Glomerular endothelial cell (primary cell): ENCODE measurements at places on chromosomes 5 and 9.

GRCh38 chr9:134243778-134244467 lies 79.6 kb upstream of the RNU6ATAC start:
- DNase-seq, result no peak

- no peak for DNase-seq
These were observed 63.6 kb downstream of the CEP120 start for GRCh38 chr5:123359454-123360200.

- DNase-seq, result no peak
These were observed 187.6 kb downstream of the DAB2IP start for GRCh38 chr9:121838746-121839669.

DNA sequence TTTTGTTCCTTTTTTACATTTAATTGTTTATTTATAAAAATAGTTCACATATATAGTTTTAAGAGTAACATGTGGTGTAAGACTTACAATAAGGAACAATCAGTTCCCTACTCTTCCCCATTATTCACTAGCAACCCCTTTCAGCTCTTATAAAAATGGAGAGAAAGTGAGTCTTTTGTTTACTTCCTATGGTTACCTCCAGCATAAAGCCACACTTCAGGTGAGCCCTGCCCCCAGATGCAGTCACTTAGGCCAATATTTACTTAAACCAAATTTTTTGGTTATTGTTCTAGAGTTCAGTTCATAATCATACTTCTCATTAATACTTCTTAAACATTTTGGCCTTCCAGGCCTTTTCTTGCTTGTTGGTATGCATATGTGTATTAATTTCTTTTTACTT lies 33.7 kb downstream of the UBE2R2 start:
- DNase-seq, result no peak

DNA sequence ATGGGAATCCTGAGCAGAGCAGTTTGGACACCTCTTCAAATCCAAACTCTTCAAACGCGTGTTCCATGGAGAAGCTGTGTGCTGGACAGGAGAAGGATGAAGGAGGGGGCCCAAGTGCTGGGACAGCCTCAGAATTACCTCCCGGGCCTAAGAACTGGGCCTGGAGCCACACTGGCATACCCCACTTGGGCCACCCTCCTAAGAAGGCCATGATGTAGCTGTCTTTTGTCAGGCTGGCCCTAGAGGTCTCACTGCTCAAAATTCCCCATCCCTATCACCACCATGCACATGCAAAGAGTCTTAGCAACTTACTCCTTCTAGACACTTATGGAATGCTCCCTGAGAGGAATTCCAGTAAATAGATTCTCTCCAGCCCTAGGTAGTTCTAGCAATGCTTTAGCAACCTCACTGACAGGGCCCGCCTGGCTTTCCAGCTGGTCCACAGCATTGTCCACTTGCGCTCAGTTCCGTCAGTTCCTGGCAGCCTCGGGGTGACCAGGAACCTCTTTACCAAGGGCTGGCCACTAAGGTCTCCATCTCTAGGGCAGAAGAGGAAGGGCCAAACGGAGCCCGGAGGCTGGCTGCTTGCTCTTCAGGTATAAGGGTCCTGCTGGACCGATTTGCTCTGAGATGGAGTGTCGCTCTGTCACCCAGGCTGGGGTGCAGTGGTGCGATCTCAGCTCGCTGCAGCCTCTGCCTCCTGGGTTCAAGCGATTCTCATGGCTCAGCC lies 75.3 kb downstream of the RGS3 start:
- no peak for DNase-seq

DNA sequence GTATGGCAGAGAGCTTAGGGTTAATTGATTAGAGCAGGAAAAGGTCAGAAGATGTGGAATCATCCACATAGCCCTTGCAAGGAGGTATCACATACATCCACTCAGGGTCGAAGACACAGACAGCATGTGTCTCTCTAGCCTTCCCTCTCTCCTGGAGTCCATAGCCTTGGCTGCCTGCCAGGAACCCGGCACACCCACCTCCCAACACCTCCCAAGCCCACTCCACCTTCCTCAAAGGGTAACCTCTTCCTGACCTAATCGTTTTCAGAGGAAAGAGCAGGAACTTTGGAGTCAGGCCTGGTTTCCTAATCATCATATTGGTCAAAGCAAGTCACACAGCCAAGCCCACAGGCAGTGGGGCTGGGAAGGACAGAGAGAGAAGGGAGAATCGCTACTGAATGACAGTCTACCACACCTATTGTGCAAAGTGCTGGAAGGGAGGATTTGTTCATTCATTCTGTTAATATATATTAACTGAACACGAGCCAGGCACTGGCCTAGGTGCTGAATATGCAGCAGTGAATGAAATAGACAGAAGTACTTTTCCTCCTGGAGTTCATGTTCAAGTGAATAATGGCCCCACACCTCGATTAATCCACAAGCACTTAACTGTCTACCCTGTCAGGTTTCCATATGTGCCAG lies 107.8 kb downstream of the KCNIP1 start:
- no peak for DNase-seq

DNA sequence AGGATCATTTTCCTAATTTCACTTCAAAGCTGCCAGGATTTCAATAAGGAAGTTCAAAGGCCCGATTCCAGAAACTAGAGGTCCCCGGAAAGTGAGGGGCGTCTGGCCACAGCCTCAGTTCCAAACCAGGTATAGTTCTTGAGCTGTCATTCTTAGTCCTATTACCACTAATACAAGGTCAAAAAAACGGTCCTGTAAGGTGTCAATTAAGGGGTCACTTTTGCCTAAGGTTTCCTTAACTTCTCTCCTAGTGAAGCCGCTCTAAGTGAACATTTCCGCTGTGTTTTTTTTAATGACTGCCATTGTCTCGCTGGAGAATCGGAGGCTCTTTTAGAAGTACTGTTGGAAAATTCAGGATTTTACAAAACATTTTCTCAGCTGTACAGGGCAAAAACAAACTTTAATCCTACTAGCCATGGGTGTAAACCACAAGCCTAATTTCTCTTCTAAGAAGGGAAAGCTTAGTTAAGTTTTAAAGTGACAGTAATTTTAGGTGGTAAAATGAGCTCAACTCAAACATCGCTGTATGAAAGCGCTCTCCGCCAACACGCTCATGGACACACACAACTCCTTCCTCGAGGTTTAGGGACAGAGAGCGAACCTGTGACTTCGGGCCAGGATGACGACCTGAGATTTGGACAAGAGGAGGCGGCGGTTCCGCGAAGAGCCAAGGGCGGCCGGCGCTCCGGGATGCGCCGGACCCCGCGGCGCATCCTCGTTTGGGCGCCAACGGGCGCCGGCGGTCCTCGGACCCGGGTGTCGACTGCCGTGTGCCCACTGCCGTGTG lies 76.7 kb upstream of the IFNE start:
- no peak for DNase-seq

- DNase-seq, result no peak
These were observed 5.7 kb downstream of the CMBL start for GRCh38 chr5:10301842-10302610.

DNA sequence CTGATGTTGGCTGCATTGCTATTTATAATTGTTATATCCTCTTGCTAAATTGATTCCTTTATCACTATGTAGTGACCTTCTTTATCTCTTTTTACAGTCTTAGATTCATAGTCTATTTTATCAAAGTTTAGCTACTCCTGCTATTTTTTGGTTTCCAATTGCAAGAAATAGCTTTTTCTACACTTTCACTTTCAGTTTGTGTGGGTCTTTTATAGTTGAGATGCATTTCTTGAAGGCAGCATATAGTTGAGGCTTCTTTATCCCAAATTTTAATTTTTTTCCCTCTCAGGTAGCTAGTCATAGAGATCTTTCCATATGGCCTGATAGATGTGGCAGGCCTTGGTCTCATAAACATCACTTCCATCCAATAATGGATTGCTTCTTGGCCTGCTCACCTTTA lies 228.5 kb downstream of the COMMD10 start:
- no peak for DNase-seq

GRCh38 chr5:2260211-2261003 lies 377.7 kb upstream of the IRX4 start:
- no peak for DNase-seq

DNA sequence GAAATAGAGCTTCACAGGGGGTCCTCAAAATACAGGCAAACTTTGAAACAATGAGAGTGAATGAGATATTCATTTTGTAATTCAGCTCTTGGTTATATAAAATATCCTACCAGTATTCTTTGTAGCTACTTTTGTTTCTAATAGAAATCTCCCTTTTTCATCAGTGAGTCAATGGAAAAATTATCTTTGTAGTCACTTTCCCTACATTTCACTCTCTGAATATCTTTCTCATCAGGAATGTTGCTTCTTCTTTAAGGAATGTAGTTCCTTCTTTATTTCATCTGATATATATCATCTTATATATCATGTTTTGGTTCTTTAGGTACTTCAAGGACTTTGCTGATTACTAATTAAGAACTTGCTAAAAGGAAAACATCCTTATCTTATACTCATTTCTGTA lies 280.3 kb upstream of the NUDT12 start:
- no peak for DNase-seq

DNA sequence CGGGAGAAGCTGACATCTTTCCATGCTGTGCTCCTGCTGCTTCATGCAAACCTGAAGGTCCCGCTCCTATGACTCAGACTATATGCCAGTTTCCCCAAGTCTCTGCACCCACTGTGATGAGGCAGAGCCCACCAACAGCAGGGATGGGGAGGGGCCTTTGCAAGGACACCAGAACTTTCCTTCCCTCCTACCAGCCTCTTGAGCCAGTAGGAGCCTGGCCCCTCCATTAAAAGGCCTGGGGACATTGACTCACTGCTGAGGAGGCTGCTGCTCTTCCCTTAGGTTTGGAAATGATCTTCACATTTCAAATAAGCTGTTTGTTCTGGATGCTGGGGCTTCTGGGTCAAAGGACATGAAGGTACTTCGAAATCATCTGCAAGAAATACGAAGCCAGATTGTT lies 26.1 kb upstream of the CTSL start:
- DNase-seq, result no peak

GRCh38 chr5:136308212-136308795 lies 57.0 kb downstream of the TRPC7 start:
- DNase-seq, result no peak

DNA sequence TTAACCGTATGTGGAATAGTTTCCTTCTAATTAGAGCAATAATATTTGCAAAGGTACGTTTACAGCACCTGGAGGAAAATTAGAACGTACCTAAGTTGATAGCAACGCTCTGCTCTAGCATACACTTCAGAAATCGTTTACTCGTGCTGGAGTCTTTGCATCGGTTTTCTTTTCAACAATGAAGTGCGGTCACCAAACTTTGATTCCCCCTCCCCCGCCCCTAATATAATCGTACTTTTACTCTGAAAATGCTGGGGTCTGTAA lies 506 bp downstream of the ADAMTS19 start:
- DNase-seq, result no peak

DNA sequence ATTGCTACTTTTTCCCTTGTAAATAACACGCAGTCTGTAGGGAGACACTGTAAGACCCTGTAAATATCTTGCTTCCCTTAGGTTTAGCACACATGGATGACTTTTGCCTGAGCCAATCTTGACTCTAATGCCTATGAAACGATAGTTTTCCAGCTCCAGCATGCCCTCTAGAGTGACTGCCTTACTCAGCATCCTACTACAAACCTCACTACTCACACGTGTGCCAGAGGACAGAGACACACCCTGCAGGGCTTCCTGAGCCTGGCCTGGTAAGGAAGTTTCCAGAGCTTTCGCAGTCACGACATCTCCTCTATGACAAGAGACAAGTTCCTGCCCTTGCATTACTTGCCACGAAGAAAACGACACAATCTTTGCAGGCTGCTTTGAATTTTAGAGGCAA lies 138.1 kb downstream of the ATPSCKMT start:
- no peak for DNase-seq

DNA sequence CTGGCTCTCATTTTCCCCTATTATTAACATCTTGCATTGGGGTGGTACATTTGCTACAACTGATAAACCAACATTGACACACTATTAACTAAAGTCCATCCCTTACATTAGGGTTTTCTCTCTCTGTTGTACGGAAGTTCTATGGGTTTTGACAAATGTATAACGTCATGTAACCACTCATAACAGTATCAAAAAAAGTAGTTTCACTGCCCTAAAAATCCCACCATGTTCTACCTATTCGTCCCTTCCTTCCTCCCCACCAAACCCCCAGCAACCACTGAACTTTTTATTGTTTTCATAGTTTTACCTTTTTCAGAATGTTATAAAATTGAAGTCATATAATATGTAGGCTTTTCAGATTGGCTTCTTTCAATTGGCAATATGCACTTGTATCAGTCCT lies 40.1 kb downstream of the MLLT3 start:
- no peak for DNase-seq

- DNase-seq, result no peak
These were observed 2.2 kb downstream of the ST6GALNAC6 start for GRCh38 chr9:127897193-127897692.

- no peak for DNase-seq
These were observed 2.0 kb upstream of the SMIM27 start for GRCh38 chr9:32550150-32550561.

DNA sequence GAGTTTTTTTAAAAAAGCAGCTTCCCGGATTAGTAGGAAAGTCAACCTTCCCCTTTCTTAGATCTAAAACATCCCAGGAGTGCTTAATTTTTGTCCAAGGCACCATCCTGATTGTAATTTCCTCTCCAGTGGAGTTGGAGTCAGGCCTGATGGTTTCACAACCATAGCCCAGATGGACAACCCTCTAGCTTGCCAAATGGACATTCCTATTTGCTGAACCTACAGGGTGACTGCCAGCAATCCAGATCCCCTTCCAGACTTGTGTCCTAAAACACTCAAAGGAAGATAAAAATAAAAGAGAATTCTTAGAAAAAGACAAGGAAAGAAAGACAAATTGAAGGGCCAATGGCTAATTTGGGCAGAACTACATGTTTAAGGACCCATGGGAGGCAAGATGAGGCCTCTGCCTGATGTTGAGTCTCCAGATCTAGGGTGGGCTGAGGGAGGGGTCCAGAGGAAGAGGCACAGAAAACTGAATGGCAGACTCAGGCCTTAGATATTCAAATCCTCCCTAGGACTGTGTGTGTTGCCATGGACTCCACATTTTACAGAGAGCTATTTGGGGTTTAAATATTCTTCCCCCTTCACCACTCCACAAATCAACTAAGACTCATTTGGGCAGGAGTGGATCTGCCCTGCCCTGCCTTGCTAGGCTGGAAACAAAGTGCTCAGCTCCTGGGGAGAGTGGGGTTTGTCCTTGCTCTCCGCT lies 38.5 kb upstream of the SLC44A1 start:
- no peak for DNase-seq

- DNase-seq, result no peak
These were observed 307.7 kb upstream of the ADAMTS16 start for GRCh38 chr5:4832471-4832870.

DNA sequence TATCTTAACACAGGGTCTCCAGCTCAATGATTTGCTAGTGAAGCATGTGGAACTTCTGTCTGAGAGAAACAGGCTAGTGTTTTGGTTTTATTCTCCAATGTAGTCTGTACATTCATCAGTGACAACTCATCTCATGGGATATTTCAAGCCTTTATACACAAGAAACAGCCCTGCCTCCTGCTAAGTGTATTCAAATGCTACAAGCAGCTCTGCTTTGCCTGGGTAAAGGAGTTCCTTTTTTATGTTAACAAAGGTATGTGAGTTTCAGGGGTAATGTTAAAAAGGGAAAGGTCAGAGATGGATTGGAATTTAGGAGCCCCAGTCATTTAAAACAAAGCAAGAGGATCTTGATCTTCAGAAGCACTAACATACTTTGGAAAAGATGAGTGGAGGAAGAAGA lies 498.7 kb downstream of the ISL1 start:
- DNase-seq, result no peak

GRCh38 chr5:95883185-95884016 lies 60.9 kb upstream of the GLRX start:
- DNase-seq, result no peak
